ENCODE measurements at places on chromosomes 6 and 20.

- DNase-seq: no peak
These were observed 8.8 kb downstream of the RANBP9 start for GRCh38 chr6:13702809-13703302.

DNA sequence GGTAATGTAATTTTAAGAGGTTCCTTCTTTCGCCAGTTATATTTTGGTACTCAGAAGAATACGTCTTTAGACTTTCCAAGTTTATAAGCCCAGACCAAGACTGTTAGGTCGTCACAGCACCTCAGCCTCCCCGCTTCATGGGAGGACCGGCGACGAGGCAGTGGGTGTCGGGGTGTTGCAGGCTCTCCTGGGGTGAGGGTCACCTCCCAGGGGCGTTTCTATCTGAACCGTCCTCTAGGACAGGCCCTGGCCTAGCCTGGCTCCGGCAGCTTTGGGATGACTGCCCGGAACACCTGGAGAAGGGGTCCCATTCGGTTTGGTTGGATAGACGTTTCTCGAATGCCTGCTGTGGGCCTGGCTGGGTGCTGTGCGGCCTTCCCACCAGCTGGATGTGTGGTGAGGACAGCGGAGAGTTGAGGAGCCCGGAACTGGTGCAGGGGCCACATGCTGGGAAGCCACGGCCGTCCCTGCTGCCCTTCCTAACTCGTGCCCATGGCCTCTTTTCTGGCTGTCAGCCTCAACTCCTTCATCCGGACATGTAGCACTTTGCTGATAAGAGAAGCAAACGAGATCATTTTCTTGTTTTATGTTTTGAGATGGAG lies 1.1 kb downstream of the OSBPL2 start:
- peak; percentile 54 for DNase-seq

- peak; percentile 85 for DNase-seq
These were observed 32.5 kb upstream of the PIM1 start for GRCh38 chr6:37137201-37138090.

DNA sequence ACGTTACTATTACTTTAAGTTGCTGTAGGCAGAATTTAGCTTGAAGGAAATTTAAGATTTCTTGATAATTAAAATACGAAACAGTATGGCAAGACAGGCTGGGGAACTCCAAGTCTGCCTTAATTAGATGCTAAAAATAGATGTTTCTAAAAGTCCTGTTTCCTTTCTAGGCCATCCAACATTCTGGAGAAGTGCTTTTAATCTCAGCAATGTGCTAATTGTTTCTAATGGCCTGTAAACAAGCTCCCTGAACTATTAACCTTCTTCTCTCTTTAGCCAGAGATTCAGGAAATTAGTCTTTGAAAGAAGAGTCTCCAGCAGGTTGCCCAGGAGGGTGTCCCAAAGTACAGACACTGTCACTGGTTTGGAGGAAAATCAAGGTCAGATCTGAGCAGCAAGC lies 677.3 kb upstream of the AGPAT4 start:
- no peak for DNase-seq

DNA sequence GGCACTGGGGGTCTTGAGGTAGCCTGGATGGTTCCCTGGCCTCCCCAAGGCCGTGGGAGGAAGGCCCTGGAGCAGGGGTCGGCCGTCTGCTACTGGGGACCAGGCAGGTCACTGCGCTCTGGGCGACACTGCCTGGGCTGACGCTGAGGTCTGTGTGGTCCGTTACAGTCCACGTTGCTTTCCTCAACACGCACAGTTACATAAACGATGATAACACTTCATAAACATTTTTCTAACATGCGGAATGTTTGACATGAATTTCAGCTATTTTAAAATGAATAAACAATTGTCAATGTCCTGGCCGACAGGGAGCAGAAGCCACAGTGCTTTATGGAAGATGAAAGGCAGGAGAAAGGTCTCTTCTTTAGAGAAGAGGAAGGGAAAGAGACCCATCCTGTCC lies 10.2 kb upstream of the RBBP8NL start:
- no peak for DNase-seq

DNA sequence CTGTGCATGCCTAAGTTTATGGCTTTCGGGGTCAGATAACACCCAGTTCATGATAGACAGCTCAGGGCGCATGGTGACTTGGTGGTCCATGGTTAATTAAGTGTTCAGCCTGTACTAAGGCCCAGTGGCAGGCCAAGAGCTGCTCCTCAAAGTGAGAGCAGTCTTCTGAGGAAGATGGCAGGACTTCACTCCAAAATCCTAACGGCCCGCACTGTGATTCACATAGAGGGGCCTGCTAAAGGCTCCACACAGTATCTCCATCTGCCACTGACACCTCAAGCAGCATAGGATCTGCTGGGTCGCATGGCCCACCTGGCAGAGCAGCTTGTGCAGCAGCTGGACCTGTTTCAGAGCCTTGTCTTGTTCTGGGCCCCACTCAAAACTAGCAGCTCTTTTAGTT lies 10.6 kb upstream of the CST7 start:
- DNase-seq: no peak

DNA sequence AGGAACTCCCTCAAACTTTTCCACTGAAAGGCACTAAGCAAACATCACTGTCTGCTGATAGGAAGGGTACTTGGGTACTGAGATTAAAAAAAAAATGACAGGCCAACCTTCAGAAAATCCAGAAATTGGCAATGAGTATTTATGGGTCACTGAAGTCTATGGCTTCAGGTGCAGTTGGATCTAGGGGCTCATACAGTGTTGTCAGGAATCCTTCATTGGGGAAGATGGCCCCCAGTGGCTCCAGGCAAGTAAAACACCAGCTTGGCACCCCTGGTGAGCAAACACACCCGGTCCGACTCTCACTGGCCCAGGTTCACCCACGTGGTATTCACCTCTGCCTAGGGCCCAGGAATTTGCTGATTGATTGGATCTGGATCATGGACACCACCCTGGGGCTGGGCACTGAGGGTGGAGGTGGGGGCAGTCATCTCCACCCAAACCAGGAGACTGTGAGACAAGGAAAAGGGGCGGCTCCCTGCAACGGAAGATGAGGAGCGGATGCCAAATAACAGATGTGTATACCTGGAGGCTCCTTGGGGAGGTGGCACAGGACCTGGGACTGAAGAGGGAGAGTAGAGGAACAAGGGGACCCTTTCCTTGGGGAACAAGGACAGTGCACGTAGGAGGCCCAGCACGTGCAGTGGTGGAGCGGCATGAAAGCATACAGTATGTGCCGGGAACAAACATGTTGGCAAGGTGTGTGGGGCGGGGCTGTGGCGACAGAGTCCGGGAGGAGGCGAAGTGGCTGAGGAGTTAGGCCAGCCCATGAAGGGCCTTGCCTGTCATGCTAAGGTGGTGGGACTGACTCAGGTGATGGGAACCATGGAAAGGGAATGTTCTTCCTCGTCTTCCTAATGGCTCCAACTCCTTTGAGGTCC lies 4.7 kb downstream of the SLC2A10 start:
- DNase-seq: no peak

DNA sequence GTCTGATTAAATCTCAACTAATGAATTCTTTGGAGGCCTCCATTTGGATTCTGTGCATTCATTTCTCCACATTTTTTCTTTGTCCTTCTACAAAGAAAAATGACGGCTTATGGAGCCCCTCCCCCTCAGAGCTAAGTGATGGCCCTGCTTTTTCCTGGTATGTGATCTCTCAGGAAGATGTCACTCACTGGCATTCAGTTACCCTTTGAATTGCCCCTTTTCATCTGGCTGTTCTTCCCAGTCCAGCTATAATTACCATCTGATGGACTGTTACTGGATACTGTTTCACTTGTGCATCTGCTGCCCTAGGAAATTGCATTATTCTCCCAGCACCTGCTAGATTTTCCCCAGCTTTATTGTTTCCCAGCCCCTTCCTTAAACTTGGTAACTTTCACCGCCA lies 151.9 kb downstream of the CFAP61 start:
- DNase-seq: no peak

All from GM03348 (cell line).